ENCODE measurements at places on chromosomes 6 and 20.

DNA sequence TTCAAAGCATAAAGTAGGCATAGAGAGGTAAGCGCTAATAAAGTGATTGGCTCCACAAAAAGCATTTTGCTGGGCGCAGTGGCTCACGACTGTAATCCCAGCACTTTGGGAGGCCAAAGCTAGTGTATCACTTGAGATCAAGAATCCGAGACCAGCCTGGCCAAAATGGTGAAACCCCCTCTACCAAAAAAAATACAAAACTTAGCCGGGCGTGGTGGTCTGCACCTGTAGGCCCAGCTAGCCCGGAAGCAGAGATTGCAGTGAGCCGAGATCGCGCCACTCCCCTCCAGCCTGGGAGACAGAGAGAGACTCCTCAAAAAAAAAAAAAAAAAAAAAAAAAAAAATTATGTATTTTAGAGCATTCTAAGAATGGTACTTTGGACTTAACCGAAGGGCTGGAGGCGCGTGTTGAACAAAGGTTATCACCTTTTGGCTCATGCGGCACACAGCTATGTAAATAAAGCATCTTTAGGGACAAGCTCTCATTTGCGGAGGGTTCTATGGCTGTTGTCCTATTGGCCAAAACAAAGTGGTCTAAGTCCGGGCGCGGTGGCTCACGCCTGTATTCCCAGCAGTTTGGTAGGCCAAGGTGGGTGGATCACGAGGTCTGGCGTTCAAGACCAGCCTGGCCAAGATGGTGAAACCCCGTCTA, 17.4 kb downstream of the HFE start:
- no peak for DNase-seq

DNA sequence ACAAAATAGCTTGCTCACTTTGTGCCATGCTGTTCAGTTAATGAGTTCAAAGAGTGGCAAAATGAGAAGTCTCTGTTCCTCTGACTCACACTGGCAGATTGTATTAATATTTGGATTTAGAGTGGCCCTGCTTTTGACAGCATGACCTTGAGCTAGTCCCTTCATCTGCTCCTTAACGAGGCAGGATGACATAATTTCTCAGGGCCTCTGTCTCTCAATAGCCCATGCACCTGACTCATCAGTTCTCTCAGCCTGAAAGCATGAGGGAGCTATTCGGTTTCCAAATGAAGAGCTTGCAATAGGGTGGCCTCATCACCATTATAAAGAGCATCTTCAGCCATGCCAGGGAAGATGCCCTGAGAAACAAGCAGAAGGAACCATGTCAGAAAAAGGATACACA, 38.2 kb downstream of the CAP2 start:
- peak; percentile 11 for DNase-seq

- DNase-seq: no peak
Observed at GRCh38 chr6:168222115-168223043, 97.2 kb downstream of the DACT2 start.

DNA sequence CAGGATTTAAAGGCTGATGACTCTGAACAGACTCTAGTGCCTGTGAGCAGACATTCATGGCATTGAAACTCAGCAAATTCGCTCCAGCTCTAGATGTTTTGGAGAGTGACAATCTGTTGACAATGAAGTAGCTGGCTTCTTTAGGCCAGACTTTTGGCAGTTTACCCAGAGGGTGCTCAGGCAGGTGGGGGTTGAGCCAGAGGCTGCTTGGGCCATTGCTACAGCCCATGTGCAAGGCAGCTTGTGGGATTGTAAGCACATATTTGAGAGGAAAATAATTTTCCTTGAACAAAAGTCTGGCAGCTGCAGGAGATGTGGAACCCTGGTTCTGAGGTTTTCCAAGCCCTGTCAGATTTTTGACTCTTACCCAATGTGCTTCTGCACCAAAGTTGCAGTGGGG, 311.6 kb downstream of the CDC5L start:
- no peak for DNase-seq

- DNase-seq: no peak
Observed at GRCh38 chr20:25177890-25178321, 17.6 kb upstream of the ENTPD6 start.

DNA sequence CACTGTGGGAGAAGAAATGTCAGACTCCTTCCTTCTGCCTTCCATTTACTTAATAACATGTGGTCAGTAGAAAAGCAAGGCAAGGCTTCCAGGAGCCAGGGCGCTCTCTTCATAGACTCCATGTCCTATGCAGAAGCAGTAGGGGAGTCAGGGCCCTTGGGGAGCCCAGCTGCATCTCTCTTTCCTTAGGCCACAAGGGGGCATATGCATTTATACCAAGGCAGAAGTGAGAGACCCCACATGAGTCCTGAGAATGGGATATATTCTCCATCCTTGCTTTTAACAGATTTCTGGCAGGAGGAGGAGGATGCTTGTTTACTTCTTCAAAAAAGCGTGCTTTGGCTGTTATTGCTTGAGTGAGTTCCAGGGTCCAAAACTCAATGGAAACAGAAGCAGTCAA, 198.5 kb downstream of the HIVEP2 start:
- no peak for DNase-seq

GRCh38 chr6:24472181-24472580, 17.2 kb downstream of the GPLD1 start:
- DNase-seq: no peak

DNA sequence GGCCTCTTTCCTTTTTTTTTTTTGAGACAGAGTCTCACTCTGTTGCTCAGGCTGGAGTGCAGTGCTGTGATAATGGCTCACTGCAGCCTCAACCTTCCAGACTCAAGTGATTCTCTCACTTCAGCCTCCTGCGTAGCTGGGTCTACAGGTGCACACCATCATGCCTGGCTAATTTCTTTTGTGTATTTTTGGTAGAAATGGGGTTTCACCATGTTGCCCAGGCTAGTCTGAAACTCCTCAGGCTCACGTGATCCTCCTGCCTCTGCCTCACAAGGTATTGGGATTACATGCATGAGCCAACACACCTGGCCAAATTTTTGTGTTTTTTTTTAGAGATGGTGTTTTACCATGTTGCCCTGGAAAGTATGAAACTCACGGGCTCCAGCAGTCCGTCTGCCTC, 29.3 kb downstream of the SRC start:
- DNase-seq: no peak

DNA sequence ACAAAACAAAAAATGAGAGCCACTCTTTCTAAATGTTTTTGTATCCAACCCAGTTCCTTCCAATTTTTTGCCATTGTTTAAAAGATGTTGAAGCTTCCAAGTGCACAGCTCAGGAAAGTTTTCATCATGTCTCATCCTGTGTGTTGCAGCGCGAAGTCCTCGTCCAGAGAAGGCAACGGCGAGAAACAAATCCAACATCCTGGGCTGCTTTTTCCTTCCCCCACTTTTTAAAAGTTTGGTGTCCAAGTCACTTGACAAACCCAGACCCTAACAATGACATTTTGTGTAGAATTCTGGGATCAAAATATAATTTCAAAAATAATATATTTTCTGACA, 92.3 kb downstream of the ANKRD60 start:
- no peak for DNase-seq

DNA sequence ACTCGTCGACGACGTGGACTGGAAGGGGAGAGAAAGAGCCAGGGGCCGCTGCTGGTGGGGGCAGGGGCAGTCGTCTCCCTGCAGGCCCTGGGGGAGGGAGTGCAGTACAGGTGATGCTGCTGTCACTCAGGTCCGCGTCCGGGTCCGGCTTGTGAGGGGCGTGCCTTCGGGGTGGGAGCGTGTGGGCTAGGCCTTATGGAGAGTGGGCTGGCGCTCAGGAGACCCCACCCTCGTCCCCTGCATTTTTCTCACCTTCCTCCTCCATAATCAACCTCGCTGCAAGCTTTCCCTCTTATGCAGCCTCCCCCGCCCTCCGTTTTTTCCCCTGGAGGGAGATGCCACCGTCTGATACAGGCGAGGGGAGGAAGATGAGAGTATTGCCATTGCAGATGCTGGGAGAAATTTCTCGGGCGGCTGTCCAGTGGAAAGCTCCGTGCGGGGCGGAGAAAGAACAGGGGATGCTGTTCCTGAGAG, 632 bp downstream of the PCMT1 start:
- peak; percentile 15 for DNase-seq

GRCh38 chr20:57312138-57312537, 17.5 kb upstream of the SPO11 start:
- no peak for DNase-seq

- no peak for DNase-seq
Observed at GRCh38 chr6:82878812-82879211, 186.8 kb downstream of the UBE3D start.

DNA sequence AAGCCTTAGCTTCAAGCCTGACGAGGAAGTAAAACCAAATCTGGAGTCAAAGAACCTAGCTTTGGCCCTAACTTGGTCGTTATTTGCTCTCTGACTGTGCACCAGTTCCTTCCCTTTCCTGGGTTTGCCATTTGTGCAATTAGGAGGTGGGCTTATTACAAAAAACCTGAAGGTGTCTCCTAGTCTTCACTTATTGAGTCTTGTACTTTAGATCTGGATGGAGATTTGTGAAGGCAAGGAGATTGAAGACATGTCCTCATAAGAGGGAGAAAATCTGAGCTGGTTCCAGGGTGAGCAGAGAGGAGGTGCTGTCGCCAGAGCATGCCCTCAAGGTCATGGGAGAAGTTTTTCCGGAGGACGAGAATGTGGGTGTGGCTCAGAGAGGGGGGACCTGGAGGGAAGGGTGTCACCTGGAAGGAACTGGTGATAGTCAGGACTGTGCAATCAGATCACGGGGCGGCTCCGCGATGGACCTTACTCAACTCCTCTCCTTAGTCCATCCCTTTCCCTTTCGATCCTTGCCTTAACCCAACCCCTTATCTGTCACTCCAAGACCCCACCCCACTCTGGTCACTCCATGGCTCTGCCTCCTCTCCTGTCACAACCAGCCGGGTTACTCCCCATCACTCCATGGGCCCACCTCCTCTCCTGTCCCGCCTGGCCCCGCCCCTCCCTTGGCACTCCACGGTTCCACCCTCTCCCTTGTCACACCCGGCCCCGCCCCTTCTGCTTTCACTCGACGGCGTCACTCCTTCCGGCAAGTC, 588 bp upstream of the ACSS2 start:
- DNase-seq: peak; percentile 84

DNA sequence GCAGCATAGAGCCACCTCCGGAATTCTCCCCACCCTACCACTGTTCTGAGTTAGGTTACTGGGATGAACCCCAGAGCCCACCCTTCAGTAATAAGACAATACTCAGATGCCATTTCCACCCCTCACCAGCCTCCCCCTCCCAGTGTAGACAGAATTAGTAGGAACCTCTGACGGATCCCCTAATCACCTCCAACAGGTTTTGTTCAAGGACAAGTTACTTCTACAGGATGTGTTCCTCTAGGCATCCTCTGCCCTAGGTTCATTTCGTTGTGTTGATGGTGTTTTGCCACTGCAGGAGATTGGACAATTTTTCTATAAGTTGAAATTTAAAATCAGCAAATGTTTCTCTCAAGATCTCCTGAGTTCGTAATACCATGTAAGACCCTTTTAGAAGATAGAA, 22.8 kb downstream of the PLEKHG1 start:
- no peak for DNase-seq

DNA sequence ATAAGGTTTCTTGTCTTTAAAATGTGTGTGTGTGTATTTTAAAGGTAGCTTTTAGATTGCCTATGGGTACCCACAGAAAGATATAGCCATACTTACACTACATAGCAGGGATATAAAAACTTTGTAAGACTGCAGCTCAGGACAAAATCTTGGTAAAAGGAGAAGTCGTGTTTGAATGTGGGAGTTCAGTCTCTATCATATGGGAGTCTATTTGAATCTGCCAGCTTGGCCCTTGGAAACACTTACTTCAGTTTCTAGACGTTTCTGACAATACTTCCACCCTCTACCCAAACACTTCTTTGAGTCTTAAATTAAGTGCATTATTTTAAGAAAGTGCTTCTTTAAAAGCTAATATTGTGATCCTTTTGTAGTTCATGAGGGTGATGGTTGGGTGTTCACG, 155.7 kb downstream of the CARMIL1 start:
- DNase-seq: no peak

DNA sequence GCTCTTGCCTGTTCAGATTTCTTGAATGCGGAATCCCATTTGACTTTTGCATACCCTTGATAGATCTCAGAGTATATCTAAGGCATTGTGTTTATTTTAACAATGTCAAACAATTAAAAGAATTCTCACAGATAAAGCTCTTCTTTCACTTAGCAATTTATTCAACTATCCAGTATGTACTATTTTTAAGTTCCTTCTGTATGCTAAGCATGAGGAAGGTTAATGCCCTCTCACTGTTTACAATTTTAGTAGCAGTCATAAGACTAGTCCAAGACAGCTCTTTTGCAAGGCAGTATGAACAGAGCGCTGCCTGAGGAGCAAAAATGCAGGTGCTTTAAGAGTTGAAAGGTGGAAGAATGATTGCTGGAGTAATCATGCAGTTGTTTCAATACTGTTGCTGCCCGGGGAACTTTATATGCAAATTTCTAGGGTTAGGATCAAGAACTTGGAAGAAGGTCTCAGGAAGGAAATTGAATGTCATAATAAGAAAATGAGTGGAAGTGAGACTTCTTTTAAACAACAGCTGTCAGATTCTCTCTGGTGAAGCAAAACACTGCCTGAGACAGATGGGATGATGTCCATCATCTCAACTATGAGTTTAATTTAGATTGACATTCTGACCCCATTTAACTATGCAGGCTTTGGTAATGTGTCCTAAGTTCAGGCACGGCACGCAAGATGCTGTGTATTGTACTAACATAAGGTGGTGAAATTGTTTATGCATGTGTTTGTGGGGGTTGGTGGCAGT, 1303.5 kb upstream of the CITED2 start:
- DNase-seq: no peak

DNA sequence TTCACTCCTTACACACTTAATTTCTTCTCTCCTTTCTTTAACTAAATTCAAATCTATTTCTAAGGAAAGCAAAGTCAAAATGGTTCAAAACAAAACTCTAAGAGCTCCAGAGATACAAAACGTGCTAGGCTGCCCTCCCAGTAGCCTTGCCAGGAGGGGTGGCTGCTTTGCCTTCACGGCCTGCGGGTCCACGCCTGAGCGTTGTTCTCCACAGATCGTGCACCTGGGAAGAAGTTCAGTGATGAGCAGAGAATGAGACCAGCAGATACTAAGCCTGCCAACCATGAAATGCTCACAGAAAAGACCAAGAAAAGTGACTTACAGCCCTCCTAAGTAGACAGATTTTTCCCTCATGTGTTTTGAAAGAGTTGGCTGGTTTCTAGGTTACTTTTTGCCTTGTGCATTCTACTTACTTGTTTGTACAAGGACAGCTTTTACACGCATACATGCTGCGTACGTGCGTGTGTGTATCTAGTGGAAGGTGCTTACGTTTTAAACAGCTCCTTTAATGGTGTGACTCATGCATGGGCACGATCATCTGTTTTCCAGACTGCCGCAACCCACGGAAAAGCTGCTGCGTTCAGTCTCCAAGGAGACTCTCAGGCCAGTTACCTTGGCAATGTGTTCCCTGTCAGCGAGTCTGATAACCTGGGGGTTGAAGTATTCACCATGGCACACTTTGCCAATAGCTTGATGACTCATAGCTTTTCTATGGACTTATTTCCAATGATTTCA, 32.4 kb upstream of the PBOV1 start:
- DNase-seq: no peak

GRCh38 chr6:165988302-165988756, 179.3 kb downstream of the TBXT start:
- DNase-seq: no peak

GRCh38 chr20:59559863-59560262, 44.5 kb upstream of the PHACTR3 start:
- DNase-seq: no peak
